ENCODE measurements at places on chromosomes 7 and 10. TPM values are rescaled to one million over a fixed set of nuclear protein-coding genes. Genes with fewer than 3 reads are reported as not detected.

GRCh38 chr7:101743241-101743994 lies 74.0 kb upstream of the CUX1 start:
- peak; percentile 78 for DNase-seq

GRCh38 chr10:112047674-112048073 lies 135.9 kb downstream of the GPAM start:
- DNase-seq, result no peak

Gene ERVW-1
- not detected for total RNA-seq

- DNase-seq, result no peak
Observed at GRCh38 chr10:132613566-132614348, 76.2 kb downstream of the INPP5A start.

Gene CPVL
- total RNA-seq, result not detected

Gene SLC39A12
- not detected for total RNA-seq

Gene SPDYE9
- total RNA-seq, result not detected

DNA sequence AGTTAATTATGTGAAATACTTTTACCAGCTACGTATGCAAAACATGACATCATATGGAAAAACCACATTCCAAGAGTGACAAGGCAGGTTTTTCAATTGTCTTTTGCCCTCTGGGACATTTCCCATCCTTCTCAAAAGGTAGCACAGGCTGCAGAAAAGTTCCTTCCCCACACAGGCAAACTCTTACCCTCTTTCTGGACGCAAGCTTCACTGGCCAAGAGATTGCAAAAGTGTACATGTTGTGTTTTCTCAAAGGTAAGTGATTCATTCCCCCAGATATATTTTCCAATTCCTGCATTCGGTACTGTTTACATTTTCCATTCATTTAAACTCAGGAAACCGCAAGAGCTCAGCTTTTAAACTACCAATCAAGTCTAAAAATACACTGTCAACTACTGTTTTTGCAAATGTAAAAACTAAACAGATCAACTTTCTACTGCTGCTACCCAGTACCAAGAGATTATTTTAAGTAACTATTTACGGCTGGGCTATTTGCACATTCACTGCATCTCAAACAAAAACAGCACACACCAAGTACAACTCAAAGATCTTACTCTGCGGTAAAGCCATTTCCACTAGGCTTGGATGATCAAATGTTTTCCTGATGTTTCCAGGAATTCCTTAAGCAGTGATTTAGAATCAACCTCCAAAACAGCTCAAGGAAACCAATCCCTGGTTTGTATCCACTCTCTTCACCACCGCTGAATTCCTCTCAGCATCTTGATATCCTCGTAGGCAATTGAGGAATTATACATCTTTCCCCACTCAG lies 233.6 kb upstream of the CCDC6 start:
- no peak for DNase-seq

Measured in activated CD8-positive, alpha-beta T cell treated with anti-CD3 and anti-CD28 coated beads, Interleukin-2, amount 10 ng/mL, durations not matched to agents 7 days and 5 days (primary cell).